Endodermal cell (in vitro differentiated cells): ENCODE measurements at places on chromosomes 7 and 10. TPM values are rescaled to one million over a fixed set of nuclear protein-coding genes. Genes with fewer than 3 reads are reported as not detected.

DNA sequence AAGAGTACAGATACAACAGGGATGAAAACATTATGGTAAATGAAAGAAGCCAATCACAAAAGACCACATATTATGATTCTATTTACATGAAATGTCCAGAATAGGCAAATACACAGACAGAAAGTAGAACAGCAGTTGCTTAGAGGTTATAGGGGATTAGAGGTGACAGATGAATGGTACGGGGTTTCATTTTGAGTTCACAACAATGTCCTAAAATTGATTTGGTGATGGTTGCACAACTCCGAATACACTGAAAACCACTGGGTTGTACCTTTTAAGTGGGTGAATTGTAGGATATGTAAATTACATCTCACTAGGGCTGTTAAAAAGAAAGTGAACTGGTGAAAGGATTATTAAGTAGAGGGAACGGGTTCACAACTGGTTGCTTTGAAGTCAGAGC, 76.3 kb upstream of the MRLN start:
- no peak for DNase-seq

DNA sequence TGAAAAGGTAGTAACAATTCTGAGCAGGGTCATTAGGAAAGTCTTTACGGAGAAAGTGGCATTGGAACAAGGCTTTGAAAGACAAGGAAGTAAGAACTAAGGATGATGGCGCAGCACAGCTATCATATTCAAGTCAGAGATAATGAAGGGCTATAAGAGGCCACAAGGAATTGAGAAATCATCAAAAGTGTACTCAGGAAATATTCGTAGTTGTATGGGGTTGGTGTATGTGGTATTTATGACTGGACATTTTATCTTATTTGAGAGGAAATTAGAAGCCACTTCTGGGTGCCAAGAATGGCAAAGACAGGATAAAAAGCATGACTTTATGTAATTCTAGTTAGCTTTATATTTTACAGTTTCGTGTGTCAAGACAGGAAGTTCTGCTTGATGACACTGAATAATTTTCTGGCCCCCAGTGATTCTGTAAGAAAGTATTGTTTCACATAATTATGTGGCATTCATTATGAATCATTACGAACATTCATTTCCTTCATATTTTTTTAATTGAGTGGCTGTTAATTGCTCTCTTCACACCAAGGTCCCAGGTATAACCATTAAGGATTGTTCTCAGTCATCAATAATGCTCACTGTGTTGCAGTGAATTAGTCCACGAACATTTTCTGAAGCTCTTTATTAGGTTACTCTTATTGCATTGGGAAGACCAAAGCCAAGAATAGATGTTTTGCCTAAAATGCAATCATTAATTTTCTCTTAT, 244.3 kb downstream of the PHF14 start:
- DNase-seq, result no peak

Gene CYP26C1
- total RNA-seq, result 0.35 and 0.43 TPM in 2 replicates

Gene ACSL5
- total RNA-seq, result not detected in 3 replicates

Gene PNLIP
- not detected in 3 replicates for total RNA-seq

Gene TET1
- 50.8 to 103 TPM (median 54.4 TPM) in 3 replicates for total RNA-seq
